GM12878 (cell line): ENCODE measurements at places on chromosomes 2 and 18. TPM values are rescaled to one million over a fixed set of nuclear protein-coding genes. Genes with fewer than 3 reads are reported as not detected.

Gene KCTD1
- 3.5 and 5.7 TPM in 2 replicates for polyA plus RNA-seq

Gene SPIRE1
- polyA plus RNA-seq, result 1.6 and 3.3 TPM in 2 replicates

Gene CXCR1
- not detected in 2 replicates for polyA plus RNA-seq

Gene ABHD1
- 0.19 and 0.27 TPM in 2 replicates for polyA plus RNA-seq

- DNase-seq, result no peak
- H3K4me3 ChIP-seq, result no peak overlapping the region
- no peaks in the 10 kb centered on the region for H3K36me3 ChIP-seq
- no peaks in the 10 kb centered on the region for H3K27me3 ChIP-seq
- H3K27ac ChIP-seq, result no peak overlapping the region
- H3K4me1 ChIP-seq, result no peaks in the 10 kb centered on the region
Measured at GRCh38 chr18:28034567-28034966, 142.4 kb downstream of the CDH2 start.

- H3K36me3 ChIP-seq, result no peaks in the 10 kb centered on the region
- H3K27ac ChIP-seq, result no peak overlapping the region
- H3K27me3 ChIP-seq, result no peaks in the 10 kb centered on the region
- no peaks in the 10 kb centered on the region for H3K4me1 ChIP-seq
Measured at GRCh38 chr2:206873423-206873822, 65.9 kb upstream of the CPO start.

- H3K36me3 ChIP-seq, result no peaks in the 10 kb centered on the region
- no peak overlapping the region for H3K27ac ChIP-seq
- no peak overlapping the region for H3K4me3 ChIP-seq
- H3K27me3 ChIP-seq, result no peaks in the 10 kb centered on the region
- H3K4me1 ChIP-seq, result no peaks in the 10 kb centered on the region
- DNase-seq, result no peak
Measured at GRCh38 chr2:575030-575726, 102.0 kb downstream of the TMEM18 start.

- no peak overlapping the region for H3K4me3 ChIP-seq
- H3K4me1 ChIP-seq, result no peaks in the 10 kb centered on the region
- no peaks in the 10 kb centered on the region for H3K36me3 ChIP-seq
- H3K27me3 ChIP-seq, result no peaks in the 10 kb centered on the region
- no peak overlapping the region for H3K27ac ChIP-seq
- DNase-seq, result no peak
Measured at GRCh38 chr2:195820373-195820772, 163.3 kb downstream of the SLC39A10 start.

GRCh38 chr2:56132138-56132537, 51.7 kb upstream of the CCDC85A start:
- H3K27ac ChIP-seq, result no peak overlapping the region
- H3K4me3 ChIP-seq, result no peak overlapping the region
- DNase-seq, result no peak
- H3K36me3 ChIP-seq, result no peaks in the 10 kb centered on the region
- no peaks in the 10 kb centered on the region for H3K4me1 ChIP-seq
